Stimulated activated CD8-positive, alpha-beta memory T cell treated with anti-CD3 and anti-CD28 coated beads, Interleukin-15, amount 100 ng/mL, for 1 hour (primary cell): ENCODE measurements at places on chromosomes 16 and 17.

- DNase-seq: no peak
Observed at GRCh38 chr17:47423406-47424295, 99.9 kb downstream of the EFCAB13 start.

DNA sequence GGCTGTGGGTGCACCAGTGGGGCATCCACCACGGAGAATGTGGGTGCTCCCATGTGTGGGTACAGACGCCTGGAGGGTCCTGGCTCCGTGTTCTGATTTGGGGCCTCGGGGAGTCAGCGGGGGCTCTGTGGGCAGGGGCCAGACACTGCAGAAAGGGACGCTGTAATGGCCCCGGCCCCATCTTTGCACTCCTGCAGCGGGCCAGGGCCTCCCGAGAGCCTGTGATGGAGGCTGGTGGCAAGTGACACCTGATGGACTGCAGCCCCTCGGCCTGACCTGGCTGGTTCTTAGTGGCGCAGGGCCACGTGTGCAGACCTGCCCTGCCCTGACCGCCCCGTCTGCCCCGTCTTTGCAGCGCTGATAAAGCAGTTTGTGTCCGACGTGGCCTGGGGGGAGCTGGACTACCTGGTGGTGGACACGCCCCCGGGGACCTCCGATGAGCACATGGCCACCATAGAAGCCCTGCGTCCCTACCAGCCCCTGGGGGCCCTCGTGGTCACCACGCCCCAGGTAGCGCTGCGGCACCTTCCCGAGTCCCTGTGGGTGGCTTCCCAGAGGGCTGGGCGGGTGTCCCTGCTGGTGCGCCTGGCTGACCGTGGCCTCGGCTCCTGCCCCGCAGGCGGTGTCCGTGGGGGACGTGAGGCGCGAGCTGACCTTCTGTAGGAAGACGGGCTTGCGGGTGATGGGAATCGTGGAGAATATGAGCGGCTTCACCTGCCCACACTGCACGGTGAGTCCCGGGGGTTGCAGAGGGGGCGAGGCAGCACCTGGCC, 4.7 kb downstream of the NUBP2 start:
- DNase-seq: no peak

DNA sequence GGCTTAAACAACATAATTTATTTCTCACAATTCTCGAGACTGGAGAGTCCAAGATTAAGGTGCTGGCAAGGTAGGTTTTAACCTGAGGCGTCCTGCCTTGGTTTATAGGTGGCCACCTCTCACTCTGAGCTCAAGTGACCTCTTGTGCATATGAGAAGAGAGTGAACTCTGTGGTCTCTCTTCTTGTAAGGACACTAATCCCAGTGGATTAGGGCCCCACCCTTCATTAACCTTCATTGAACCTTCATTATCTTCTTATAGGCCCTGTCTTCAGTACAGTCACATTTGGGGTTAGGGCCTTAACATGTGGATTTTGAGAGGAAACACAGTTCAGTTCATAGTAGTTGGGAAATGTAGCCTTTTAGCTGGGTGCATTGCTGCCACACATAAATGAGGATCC, 57.1 kb downstream of the MAP2K4 start:
- DNase-seq: no peak

GRCh38 chr17:17900615-17901520, 64.1 kb upstream of the SREBF1 start:
- no peak for DNase-seq

DNA sequence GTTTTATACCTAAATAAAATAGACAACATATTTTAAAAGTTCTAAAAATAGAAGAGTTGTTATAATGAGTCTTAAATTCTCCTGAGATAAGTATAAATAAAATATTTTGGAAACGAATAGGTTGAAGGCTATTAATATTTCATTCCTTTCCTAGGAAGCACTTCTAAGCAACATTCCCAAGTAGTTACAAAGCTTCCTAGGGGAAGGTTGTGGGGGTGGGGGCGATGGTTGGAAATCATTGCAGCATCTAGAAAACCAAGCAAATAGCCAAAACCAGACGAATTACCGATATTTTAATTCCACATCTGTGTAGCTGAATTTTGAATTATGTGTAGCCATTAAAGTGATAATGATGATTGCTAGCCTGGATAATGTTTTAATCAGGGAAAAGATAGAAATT, 26.9 kb downstream of the PTRH2 start:
- DNase-seq: no peak

- DNase-seq: no peak
Observed at GRCh38 chr17:38861399-38861843, 7.9 kb upstream of the RPL23 start.

DNA sequence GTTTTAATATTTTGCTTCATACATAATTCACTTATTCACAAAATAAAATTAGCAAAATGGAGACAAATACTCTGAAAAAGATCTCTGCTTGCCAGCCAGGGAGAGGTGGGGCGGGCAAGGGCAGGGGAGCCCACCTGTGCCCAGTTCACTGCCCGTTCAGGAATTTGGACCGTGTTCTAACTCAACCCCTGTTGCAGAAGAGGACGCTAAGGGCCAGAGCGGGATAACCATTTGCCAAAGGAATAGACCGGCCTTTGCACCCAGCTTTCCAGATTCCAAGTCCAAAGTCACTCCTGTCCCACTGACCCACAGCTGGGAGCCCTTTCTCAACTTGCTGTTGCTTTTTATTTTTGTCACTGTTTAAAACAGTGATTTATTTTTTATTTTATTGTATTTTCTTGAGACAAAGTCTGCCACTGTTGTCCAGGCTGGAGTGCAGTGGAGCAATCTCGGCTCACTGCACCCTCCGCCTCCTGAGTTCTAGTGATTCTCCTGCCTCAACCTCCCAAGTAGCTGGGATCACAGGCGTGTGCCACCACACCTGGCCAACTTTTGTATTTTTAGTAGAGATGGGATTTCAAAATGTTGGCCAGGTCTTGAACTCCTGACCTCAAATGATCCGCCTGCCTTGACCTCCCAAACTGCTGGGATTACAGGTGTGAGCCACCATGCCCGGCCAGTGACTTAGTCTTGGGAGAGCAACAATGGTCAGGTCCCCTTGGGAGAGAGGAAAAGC, 2.7 kb upstream of the PIEZO1 start:
- no peak for DNase-seq

DNA sequence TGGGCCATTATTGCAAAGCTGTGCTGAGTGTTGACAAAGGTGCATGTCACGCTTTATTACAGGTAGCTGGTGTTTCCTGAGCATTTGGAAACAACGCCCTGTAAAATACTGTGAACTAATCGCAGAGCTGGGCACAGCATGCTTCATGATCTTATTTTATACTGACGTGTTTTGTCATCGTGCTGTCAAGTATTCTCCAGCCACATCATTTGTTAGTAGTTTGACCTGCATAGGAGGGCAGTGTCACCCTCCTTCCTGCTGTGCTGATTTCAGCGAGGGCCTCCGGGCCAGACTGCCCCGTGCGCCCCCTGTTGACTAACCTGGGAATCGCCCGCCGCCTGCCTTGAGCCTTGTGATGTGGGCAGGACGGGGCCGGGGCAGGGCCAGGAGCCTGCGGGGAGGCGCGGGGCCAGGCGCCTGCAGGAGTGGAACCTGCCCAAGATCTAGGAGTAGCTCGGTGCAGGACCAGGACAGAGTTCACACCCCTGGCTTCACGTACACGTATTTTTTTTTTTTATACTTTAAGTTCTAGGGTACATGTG, 820.7 kb downstream of the KCNJ18 start:
- DNase-seq: no peak

DNA sequence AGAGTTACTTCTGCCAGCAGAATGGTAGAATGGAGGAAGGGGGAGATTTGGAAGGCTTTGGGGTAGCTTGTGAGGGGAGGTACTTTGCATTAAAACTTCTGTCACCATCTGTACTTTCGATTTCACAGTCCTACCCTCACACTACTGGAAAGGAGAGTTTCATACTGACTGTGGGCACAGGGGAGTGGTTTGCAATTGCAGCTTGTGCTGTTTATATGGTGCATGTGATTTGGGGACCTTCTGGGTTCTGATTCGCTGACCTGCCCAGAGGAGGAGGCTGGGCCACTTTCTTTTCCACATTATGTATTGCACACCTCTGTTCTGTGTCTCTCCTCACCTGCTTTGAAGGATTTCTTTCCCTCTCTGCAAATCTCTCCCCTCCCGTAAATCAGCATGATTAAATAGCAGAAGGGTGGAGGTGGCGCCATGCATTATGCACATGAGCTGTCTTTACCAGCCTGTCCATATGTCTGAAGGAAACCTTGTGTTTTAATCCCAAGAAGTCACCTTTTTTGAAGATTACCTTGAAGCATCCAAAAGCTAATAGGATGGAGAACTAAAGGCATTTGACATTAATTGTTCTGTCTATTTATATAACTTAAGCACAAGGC, 90.9 kb downstream of the RBFOX1 start:
- DNase-seq: no peak

- no peak for DNase-seq
Observed at GRCh38 chr17:41932816-41933389, 2.5 kb downstream of the ODAD4 start.

DNA sequence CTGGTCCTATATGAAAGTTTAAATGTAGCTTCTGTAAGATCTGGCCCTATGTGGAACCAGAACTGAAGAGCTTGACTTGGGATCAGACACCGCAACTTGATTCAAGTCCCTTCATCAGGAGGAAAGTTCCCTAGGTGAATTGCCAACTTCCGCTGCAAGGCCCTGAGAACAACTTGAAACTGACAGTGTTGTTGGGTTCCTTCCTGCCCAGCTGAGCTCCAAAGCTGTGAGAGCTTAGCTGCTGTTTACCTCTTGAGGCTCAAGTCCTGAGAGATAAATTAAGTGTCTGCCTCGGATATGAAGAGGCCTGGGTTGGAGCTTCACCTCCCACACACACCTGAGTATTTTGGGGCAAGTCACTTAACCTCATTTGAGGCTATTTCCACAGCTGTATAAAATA, 44.7 kb downstream of the REXO5 start:
- DNase-seq: no peak

DNA sequence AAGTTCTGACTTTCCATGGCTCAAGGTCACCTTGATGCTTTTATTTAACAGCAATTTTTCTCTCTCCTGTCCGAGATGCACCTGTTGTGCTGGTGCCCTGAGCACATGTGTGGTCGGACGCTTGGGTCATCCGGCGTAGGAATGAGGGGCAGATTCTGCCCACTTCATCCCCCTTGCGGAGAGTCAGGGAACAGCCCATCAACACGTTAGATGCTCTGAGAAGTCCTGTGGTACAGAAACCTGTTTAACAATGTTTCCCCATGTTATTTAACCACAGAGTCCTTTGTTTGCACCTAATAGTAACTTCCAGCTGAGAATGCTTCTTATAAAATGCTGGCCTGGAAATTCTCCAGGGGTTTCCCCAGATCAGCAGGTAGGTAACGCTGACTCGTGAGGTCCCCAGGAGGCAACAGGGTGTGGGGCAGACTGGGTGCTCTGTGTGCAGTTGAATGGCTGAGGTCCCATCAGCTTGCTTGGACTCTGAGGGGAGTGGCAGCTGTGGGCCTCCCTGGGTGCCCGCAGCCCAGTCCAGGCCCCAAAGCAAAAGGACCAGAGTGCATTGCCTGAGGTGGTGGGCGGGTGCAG, 17.8 kb downstream of the DOC2B start:
- DNase-seq: no peak

- DNase-seq: no peak
Observed at GRCh38 chr16:77227745-77228144, 28.5 kb downstream of the SYCE1L start.

GRCh38 chr16:24996301-24996700, 18.9 kb downstream of the ARHGAP17 start:
- DNase-seq: no peak

DNA sequence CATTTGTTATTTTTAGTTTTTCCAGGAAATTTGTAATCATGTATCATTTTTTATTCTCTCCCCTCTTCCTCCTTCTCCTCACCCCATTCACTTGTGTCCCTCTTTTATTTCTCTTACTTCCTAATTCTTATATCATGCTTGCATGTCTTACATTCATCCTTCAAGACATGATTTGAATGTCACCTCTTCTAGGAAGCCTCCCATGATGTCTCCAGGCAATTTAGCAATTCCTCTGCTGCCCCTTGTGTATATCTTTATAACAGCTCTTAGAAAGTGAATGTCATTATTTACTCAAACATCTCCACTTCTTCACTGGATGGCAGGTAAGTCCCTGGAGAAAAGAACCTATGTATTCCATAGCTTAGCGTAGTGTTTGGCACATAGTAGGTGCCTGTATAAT, 7.8 kb downstream of the HNF1B start:
- no peak for DNase-seq

DNA sequence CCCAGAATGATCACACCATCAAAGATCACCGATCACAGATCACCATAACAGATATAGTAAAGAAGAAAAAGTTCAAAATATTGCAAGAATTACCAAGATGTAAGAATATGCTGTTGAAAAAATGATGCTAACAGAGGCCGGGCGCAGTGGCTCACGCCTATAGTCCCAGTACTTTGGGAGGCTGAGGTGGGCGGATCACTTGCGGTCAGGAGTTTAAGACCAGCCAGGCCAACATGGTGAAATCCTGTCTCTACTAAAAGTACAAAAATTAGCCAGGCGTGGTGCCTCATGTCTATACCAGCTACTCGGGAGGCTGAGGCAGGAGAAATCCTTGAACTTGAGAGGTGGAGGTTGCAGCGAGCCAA, 53.2 kb downstream of the CPPED1 start:
- DNase-seq: no peak

DNA sequence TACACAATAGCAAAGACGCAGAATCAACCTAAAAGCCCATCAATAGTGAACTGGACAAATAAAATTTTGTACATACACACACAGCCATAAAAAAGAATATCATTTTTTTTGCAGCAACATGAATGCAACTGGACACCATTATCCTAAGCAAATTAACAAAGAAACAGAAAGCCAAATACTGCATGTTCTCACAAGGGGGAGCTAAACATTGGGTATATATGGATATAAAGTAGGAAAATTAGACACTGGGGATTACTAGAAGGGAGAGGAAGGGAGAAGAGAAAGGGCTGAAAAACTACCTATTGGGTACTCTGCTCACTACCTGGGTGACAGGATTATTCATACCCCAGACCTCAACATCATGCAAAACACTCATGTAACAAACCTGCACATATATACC, 28.2 kb downstream of the ADAMTS18 start:
- DNase-seq: no peak

GRCh38 chr16:22789281-22789945, 24.5 kb upstream of the HS3ST2 start:
- DNase-seq: no peak

GRCh38 chr17:290626-291025, 62.0 kb downstream of the RPH3AL start:
- DNase-seq: no peak

- DNase-seq: no peak
Observed at GRCh38 chr17:18166894-18167293, 16.7 kb upstream of the ALKBH5 start.

GRCh38 chr17:82655038-82655479, 6.8 kb upstream of the WDR45B start:
- no peak for DNase-seq

- no peak for DNase-seq
Observed at GRCh38 chr17:82868715-82869131, 28.9 kb upstream of the ZNF750 start.

GRCh38 chr16:17053536-17054160, 417.1 kb downstream of the XYLT1 start:
- no peak for DNase-seq
